ENCODE measurements at places on chromosomes 7 and 10. TPM values are rescaled to one million over a fixed set of nuclear protein-coding genes. Genes with fewer than 3 reads are reported as not detected.
A peak's percentile ranks its signal among the peaks of the same experiment; 100 is the strongest.

The SLC25A13 gene
- total RNA-seq = 34.4 TPM

DNA sequence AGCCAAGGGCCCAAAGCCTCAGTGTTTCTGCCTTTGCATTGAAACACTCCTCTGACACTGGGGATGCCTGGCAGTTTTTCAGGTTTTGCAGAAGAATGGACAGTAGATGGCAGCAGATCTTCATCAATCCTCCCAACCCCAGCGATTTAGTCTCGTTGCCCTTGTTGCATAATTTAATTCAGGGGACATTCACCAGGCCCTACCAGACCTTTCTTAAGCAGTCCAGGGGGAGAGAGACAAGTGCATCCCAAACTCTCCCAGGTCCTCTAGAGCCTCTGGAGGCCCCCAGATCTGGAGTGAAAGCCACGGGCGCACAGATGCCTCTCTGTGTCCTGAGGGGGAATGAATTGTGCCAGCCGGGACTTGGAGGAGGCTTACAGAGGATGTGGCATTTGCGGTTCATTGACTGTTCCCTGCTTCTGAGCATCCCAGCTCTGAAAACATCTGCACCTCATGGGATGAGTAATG is 29.6 kb downstream of the MINDY4 start:
- DNase-seq = peak; percentile 80

The PIK3CG gene
- 4.9 TPM for total RNA-seq

DNA sequence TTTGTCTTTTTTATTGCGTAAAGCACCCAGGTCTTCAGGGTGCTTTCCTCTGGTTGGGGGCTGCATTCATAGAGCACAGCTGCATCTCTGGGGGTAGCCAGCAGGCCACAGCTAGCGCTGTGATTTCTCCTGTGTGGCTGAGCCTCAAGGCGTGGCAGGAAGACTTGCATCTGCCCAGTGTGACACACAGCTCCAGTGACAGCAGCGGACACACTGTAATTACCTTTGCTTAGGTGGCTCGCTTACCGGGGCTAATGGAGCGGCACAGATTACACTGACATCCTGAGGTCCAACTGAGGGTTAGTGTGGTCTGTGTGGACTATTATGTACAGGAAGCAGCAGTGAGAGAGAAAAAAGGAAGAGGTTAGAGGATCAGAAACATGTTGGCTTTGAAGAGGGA is 27.1 kb downstream of the ABCB4 start:
- DNase-seq = no peak

DNA sequence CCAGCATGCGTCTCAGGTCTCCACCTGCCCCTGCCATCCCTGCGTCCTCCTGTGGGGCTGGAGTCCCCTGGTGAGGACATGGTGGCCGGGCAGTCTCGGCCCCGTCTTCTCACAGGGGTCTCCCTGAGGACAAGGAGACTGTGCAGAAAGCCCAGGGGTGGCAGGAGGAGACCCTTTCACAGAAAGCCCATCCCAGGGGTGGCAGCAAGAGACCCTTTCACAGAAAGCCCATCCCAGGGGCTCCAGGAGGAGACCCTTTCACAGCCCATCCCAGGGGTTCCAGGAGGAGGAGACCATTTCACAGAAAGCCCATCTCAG is 14.8 kb upstream of the CHST12 start:
- no peak for DNase-seq

DNA sequence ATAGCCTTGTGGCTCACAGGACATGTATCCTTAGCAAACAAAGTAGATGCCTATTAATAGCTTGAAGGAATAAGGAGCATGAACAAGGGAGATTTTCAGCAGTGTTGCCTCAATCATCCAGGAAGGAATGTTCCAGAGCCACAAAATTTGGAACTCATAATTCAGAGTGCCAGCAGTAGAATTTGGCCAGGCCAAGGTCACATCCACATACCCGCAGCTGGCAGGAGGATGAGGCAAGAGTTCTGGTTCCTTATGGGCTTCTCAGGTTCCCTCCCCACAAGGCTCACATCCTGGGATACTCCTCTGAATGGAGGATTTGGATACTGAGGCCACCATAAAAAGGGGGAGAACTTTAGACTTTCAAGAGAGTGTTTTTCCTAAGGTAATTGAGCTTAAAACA is 45.8 kb downstream of the SUFU start:
- DNase-seq = no peak

DNA sequence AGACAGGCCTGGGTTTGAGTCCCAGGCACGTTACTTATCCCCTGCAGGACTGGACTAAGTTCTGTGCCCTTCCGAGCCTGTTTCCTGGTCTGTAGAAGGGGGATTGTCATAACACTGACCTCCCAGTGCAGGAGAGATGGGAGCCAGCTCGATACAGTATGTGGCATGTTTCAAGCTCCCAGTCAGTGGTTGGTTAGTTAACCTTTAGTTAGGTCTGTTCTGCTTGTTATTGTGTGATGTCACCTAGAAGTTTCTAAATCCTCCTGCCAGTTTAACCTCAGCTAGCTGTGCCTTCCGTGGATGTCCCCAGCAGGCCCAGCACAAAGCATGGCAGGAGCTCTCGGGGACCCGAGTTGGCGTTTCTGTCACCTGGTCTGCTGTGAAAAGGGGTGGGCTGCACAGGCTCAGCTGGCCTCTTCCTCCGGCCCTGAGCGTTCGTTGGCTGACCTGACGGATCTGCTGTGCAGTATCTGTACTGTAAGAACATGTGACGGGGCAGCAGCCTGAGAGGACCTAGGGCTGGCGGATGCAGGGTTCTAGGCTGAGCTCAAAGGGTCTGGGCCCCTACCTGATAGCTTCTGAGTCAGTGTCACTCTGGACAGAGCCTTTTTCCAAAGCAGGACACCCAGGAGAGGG is 53.0 kb downstream of the SPOCK2 start:
- DNase-seq = no peak

The ARHGAP22 gene
- 50.3 TPM for total RNA-seq

The CLEC2L gene
- total RNA-seq = not detected

GRCh38 chr7:12757443-12757842 is 70.0 kb downstream of the ARL4A start:
- DNase-seq = no peak
